ENCODE measurements at places on chromosomes 16 and 17.

DNA sequence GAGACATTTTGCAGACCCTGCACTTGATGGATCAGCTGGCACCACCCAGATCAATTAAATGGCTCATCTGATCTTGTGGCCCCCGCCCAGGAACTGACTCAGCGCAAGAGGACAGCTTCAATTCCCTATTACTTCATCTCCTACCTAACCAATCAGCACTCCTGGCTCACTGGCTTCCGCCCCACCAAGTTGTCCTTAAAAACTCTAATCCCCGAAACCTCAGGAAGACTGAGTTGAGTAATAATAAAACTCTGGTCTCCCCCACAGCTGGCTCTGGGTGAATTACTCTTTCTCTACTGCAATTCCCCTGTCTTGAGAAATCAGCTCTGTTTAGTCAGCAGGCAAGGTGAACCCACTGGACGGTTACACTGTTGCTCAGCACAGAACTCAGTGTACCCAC is 23.6 kb downstream of the SPPL2C start:
- DNase-seq: no peak

- no peak for DNase-seq
Measured at GRCh38 chr17:77864234-77865111, 94.0 kb upstream of the TNRC6C start.

DNA sequence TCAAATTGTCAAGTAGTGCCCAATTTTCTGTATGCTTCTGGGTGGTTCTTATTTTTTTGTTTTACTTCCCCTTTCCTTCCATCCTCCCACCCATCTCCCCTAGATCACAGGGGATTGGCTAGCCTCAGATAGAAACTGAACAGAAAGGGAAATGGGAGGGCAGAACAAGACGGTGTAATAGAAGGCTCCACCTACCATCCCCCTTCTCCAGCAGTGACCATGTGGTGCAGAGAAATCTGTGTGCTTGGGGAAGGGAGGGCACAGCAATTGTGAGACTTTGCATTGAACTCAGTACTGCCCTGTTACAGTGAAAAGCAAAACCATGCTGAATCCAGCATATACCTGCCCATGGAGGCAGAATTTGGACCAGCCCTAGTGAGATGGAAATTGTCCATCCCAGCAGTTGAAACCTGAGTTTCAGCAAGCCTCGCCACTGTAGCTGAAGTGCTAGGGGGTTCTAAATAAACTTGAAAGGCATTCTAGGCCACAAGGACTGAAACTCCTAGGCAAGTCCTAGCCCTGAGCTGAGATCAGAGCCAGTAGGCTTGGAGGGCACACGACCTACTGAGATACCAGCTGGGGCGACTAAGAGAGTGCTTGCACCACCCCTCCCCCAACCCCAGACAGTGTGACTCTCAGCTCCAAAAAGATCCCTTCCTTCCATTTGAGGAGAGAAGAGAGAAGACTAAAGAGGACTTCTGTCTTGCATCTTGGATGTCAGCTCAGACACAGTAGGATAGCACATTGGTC is 5.2 kb downstream of the SLFN11 start:
- DNase-seq: no peak

DNA sequence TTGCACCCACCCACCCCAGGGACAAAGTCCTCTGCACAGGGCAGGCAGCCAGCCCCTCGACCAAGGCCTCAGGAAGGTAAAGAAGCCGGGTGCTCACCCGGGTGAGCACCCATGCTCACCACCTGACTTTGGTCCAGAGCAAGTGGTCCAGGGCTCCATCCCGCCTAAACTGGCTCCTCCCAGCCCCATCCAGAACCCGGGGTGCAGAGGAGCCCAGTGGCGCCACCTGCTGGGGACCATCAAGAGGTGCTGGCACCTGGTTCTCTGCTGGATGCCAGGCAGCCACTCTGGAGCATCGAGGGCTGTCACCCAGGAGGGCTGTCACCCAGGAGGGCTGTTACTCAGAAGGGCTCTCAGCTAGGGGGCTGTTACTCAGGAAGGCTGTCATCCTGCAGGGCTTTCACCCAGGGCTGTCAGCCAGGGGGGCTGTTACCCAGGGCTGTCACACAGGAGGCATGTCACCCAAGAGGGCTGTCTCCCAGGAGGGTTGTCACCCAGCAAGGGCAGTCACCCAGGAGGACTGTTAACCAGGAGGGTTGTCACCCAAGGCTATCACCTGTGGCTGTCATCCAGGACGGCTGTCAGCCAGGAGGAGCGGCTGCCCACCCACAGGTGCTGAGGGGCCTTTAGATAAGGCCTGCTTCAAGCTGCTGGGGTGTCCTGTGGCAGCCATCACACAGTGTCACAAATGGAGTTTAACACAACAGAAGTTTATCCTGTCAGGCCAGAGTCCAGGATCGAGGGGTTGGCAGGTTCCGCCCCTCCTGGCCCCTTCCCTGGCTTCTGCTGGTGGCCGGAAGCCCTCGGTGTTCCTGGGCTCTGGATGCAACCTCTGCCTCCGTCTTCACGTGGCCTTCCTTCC is 98.5 kb downstream of the TNFRSF13B start:
- peak; percentile 12 for DNase-seq

- no peak for DNase-seq
Measured at GRCh38 chr17:32928586-32929535, 908 bp downstream of the TMEM98 start.

- DNase-seq: no peak
Measured at GRCh38 chr16:71794943-71795342, 13.7 kb downstream of the AP1G1 start.

- no peak for DNase-seq
Measured at GRCh38 chr17:71432378-71433315, 688.2 kb upstream of the SOX9 start.

GRCh38 chr17:537133-537532 is 177.5 kb downstream of the VPS53 start:
- no peak for DNase-seq

- peak; percentile 35 for DNase-seq
Measured at GRCh38 chr17:67378454-67379250, 1.6 kb downstream of the PITPNC1 start.

DNA sequence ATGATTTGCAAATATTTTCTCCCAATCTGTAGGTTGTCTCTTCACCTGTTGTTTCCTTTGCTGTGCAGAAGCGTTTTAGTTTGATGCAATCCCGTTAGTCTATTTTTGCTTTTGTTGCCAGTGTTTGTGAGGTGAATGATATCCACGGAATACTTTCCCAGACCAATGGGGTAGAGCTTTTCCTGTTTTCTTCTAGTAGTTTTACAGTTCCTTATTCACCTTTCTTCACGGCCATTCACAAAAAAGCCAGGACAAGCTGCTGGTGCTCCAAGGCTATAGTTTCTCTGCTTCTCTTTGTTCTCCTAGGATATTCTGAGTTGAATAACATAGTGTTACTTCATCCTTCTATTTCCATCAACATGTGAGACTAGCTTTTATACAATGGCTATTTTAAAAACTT is 98.7 kb downstream of the UTP18 start:
- no peak for DNase-seq

DNA sequence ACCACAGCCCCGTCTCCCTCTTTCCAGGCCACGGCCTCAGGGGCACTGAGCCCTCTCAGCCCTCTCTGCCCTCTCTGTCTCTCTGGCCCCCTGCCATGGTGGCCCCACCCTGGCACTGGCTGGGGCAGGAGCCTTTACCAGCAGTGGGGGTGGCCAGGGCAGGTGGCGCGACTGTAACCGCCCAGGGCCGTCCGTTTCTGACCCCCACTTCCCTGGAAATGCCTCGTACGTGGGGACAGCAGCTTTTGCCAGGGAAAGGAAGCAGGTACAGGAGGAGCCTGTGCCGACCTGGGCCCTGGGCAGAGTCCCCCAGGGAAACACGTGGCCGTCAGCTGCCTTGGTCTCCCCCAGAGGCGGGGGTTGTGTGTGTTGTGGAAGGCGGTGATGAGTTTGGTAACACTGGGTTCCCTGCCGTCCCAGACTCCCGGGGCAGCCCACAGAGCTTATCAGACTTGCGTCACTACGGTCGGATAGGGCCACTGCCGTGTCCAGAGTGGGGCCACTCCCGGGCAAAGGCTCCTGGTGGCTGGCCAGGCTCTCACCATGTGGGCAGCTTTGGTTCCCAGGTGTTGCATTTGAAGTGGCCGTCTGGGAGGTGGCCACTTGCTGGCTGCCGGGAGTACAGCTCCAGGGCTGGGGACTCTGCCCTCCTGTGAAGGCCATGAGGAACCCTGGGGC is 249.3 kb upstream of the CIBAR2 start:
- DNase-seq: no peak

DNA sequence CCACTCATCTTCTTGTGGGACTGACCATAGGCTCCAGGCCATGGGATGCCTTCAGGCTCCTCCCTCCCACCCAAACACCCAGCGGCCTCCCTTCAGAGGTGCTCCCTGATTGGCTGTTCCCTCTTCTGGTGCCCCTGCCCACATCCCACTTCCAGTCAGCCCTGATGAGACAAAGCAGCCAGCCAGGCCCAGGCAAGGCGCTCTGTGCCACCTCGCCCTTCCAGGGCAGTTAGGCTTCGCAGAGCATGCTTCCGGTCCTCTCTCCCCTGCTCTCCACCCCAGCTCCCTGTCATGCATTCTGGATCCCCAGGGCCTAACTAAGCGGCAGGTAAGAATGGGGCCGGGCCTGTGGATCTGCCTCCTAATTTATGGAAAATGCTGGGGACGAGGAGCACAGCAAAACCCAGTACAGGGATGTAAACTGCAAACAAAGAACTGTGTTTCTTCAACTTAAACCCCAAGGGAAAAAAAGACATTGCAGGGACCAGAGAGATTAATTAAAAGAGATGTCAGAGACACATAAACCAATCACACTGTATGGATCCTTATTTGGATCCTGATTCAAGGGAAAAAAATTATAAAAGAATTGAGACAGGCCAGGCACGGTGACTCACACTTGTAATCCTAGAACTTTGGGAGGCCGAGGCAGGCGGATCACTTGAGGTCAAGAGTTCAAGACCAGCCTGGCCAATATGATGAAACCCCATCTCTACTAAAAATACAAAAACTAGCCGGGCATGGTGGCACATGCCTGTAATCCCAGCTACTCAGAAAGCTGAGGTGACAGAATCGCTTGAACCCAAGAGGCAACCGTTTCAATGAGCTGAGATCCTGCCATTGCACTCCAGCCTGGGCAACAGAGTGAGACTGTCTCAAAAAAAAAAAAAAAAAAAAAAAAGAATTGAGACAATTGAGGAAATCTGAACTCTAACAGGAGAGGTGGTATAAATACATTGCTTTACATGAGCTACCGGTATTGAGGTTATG is 26.0 kb downstream of the ZDHHC7 start:
- DNase-seq: no peak

DNA sequence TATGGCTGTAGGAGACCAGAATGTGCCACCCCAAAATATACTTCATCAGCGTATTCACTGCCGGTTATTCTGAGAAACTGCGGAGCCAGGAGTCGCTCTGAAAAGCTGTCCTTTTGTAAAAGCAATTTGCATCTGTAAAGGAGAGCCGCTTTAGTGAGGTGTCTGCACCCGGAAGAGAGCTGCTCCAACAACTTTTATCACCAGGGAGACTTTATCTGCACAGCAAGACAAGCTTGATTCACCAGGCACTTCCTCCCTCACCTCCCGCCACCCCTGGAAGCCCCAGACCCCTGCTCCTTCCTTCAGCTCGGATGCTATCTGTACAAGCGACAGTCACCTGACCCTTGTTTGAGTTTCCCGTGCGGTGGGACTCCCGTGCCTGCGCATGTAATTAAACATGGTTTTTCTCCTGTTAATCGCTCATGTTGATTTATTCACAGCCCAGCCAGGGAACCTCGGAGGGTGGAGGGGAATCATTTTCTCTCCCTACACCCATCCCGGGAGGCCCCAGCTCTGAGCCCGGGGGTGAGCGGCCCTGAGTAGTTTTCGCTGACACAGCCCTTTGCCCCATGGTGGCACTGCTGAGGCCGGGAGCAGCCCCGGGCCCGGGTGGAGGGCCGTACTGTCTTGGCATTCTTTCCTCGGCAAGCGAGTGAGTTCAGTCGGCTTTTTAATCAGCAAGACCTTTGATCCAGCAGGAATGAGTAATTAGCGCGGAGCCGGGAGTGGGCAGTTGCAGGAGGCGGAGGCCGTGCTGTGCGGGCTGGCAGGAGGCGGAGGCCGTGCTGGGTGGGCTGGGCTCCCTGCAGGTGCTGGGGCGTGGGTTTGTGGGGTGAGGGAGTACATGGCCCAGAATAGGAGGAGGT is 222.7 kb upstream of the CIBAR2 start:
- DNase-seq: no peak

GRCh38 chr17:72405662-72406230 is 284.9 kb downstream of the SOX9 start:
- DNase-seq: no peak

Data from hematopoietic multipotent progenitor cell treated with erythropoietin and hydrocortisone succinate and interleukin-3 and kit ligand, for 17 days (in vitro differentiated cells).